ENCODE measurements at places on chromosomes 7 and 10.
A peak's percentile ranks its signal among the peaks of the same experiment; 100 is the strongest.

DNA sequence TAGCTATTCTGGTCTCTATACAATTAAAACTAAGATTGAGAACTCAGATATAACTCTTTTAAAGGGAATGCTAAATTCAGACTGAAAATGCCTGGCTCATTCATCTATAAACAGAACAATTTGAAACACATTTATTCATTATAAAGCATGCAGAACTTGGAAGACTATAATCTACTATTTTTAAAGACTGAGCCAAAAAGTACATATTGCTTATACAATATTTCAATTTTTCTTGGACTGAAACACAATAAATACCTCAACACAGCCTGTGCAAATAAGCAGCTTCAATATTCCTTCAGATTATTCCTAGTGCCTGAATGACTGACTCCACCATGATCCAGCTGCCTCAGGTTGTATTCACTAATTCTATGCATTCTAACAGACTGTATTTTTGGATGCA, 15.5 kb upstream of the PHYH start:
- no peak overlapping the region for H3K4me3 ChIP-seq
- no peak for DNase-seq
- H3K36me3 ChIP-seq: peaks cover 5% of the 10 kb centered on the region
- H3K4me1 ChIP-seq: no peaks in the 10 kb centered on the region
- no peak overlapping the region for H3K27ac ChIP-seq

GRCh38 chr7:73519867-73520672, 2.0 kb downstream of the BAZ1B start:
- H3K4me1 ChIP-seq: peaks cover 49% of the 10 kb centered on the region
- H3K27me3 ChIP-seq: no peaks in the 10 kb centered on the region
- peak; percentile 38 for DNase-seq
- peaks cover 47% of the 10 kb centered on the region for H3K36me3 ChIP-seq

- DNase-seq: no peak
- peaks cover 49% of the 10 kb centered on the region for H3K27me3 ChIP-seq
- no peak overlapping the region for H3K27ac ChIP-seq
- H3K4me1 ChIP-seq: peaks cover under 1% of the 10 kb centered on the region
- no peak overlapping the region for H3K4me3 ChIP-seq
Measured at GRCh38 chr10:101768791-101769170, 7.1 kb downstream of the FGF8 start.

- DNase-seq: no peak
- no peaks in the 10 kb centered on the region for H3K4me1 ChIP-seq
- no peak overlapping the region for H3K4me3 ChIP-seq
Measured at GRCh38 chr7:122602800-122603199, 96.1 kb downstream of the RNF133 start.

DNA sequence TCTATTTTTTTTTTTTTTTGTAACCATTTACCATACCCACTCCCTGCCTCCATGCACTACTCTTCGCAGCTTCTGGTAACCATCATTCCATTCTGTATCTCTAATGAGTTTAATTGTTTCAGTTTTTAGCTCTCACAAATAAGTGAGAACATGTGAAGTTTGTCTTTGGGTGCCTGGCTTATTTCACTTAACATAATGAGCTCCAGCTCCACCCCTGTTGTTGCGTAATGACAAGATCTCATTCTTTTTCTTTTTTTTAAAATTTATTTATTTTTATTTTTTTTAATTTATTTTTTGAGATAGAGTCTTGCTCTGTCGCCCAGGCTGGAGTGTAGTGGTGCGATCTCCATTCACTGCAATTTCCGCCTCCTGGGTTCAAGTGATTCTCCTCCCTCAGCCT, 142.3 kb upstream of the PCLO start:
- no peak overlapping the region for H3K4me3 ChIP-seq
- DNase-seq: no peak
- H3K27ac ChIP-seq: no peak overlapping the region
- no peaks in the 10 kb centered on the region for H3K4me1 ChIP-seq
- no peaks in the 10 kb centered on the region for H3K36me3 ChIP-seq
- no peaks in the 10 kb centered on the region for H3K27me3 ChIP-seq

DNA sequence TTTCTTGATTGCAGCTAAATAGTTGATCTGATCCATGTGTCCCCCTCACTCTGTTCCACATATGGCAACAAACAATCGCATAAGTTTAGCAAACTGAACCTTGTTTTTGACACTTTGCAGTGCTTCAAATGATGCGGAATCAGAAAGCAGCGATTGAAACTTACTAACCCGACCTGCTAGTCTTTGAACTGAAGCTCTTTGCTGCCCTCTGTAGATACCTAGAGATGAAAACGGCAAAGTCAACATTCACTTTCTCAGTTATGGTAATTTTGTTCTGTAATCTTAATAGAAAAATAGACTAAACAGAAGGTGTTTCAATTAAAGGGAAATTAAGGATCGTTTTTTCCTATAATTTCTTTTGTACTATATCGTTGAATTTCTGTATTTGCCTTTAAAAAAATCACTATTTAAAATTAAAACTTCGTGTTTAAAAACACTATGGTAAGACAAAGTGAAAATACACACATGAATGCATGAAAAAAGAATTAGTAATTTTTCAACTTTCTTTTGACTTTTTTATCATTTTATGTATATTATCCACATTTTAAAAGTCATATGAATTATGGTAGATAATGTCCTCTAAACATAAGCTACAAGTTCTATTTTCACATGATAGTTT, 276.5 kb downstream of the MAGI2 start:
- DNase-seq: no peak
- no peak overlapping the region for H3K4me3 ChIP-seq
- H3K4me1 ChIP-seq: no peaks in the 10 kb centered on the region
- no peak overlapping the region for H3K27ac ChIP-seq

- no peaks in the 10 kb centered on the region for H3K36me3 ChIP-seq
- H3K27ac ChIP-seq: no peak overlapping the region
- H3K27me3 ChIP-seq: no peaks in the 10 kb centered on the region
- H3K4me3 ChIP-seq: no peak overlapping the region
- no peaks in the 10 kb centered on the region for H3K4me1 ChIP-seq
Measured at GRCh38 chr10:121981346-121981745, 6.3 kb upstream of the NSMCE4A start.

DNA sequence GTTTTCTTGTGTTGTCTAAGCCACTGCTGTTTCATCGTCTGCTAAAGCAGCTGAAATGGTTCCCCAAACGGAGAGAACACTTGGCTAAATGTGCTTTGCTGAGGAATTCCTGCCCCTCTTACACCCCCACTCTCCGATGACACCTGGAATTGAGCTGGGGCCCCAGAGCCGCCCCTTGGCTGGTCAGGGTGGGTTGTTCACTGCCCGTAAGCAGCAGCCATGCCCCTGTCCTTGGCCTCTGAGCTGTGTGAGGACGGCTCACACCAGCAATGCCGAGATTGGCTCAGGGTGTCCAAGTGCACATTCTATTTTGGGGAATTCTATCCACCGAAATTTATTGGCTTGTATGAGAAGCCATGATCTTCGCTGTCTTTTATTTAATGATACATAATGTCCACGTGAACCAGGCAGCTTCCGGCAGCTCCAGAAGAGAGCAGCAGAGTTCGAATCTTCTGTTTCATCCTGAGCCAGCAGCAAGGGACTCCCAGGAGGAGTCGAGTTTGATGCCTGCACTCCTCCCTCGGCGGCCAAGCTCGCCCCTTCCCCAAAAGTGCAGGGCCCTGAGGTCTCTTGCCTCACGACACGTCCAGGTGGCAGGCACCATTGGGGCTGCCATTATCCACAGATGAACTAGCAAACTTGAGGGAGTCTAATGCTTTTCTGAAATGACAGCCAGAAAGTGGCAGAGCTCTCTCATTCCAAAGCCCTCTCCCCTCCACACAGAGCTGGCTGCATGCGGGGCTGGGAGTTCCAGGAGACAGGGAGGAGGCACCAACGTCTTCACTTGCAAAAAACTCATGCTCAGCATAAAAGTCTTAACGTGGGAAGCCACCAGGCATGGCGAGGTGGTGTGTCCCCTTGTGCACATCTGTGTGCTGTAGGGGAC, 114.0 kb downstream of the WDR37 start:
- H3K36me3 ChIP-seq: no peaks in the 10 kb centered on the region
- H3K4me3 ChIP-seq: no peak overlapping the region
- no peaks in the 10 kb centered on the region for H3K4me1 ChIP-seq
- H3K27ac ChIP-seq: no peak overlapping the region
- DNase-seq: no peak

DNA sequence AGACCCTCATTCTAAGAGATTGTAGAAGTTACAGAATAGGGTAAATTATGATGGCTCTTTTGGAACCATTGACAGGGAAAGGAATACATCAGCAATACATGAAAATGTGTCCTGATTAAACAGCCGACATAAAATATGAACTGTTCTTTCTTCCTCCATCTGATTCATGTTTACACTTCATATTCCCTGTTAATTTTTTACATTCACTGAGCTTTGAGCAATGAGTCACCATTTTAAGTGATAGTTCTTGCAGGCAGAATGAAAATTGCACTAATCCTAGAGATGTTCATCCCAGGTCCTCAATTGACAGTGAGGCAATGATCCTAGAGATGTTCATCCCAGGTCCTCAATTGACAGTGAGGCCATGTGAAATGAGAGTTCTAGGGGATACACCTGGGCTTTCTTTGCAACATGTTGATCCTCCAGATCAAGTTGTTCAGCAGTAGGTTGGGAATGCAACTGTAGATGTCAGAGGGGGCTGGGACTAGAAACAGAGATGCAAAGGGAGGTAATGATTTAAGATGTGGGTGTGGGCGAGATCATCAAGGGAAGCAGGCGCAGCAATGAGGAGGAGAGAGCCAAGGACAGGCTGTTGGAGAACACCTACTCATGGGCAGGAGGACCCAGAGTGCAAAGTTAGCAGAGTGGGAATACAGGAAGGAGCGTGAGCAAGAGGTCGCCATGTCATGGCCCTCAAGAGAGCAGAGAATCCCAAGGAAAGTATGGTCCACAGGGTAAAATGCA, 138.7 kb downstream of the ZNF365 start:
- DNase-seq: no peak
- H3K27ac ChIP-seq: no peak overlapping the region
- peaks cover 23% of the 10 kb centered on the region for H3K27me3 ChIP-seq
- no peaks in the 10 kb centered on the region for H3K36me3 ChIP-seq

DNA sequence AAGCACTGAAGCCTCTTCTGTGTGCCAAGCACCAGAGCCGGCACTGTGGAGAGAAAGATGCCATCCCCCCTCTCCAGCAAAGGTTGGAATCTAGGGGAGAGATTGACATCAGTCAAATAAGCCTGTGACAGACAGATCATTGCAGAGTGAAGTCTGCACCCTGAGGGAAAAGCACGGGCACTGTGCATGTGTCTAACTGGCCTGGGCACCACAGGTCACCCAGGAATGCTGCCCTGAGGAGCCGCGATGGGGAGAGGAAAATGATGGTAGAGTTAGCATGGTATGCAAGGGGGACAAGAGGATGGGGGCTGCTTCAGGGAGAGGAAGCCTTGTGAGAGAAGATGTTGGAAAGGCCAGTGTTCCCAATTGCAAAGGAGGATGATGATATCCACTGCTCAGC, 261.0 kb downstream of the GRID1 start:
- DNase-seq: no peak
- no peaks in the 10 kb centered on the region for H3K27me3 ChIP-seq
- H3K4me1 ChIP-seq: no peaks in the 10 kb centered on the region
- no peak overlapping the region for H3K4me3 ChIP-seq
- H3K36me3 ChIP-seq: no peaks in the 10 kb centered on the region
- H3K27ac ChIP-seq: no peak overlapping the region

DNA sequence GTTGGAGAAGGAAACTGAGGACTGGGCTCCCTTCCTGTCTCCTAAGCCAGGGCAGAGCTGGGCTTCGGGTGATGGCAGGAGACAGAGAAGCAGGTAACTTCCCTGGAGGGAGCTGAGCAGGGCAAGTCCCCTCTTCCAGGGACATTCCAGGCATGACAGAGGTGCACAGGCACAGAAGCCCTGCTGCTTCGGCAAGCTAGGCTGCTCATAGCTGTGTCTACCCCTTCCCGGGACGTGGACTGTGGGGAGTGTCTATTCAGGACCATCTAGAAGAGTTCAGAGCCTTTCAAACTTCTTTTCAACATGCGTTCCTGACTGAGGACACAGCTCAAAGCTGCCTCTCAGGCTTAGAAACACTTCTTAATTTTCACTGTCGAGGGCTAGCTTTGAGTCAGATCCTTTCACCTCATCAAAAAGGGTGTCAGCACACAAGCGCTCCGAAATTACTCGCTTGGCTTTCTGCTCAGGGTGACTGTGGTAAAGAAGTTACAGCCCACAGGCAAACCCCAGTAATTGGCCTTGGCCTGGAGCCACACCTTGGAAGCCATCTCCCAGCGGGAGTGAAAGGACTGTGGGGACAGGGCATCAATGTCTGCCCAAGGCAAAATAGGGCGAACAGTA, 63.7 kb upstream of the STEAP1B start:
- peak overlapping the region; percentile 64 for H3K27ac ChIP-seq
- peaks cover 8% of the 10 kb centered on the region for H3K36me3 ChIP-seq

DNA sequence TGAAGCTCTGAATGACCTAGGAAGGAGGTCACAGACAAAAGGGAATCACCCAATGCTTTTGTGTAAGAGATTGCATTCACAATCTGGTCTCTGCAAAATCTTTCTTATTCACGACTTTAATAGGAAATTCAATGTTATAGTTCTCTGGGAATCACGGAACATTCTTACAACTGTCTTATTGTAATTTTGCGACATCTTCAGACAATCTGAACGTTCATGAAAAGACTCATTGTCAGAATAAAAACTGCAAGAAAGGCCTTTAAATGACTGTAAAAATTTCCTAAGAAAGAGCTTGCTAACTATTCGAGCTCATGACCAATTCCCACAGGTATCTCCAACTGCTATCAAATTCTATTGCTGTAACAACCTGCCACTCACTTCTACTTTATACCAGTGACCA, 130.7 kb downstream of the DGKI start:
- no peak overlapping the region for H3K27ac ChIP-seq
- H3K36me3 ChIP-seq: no peaks in the 10 kb centered on the region
- H3K4me1 ChIP-seq: no peaks in the 10 kb centered on the region
- peaks cover 3% of the 10 kb centered on the region for H3K27me3 ChIP-seq

GRCh38 chr7:86644282-86645224, 844 bp downstream of the GRM3 start:
- DNase-seq: no peak
- H3K4me3 ChIP-seq: no peak overlapping the region
- H3K27ac ChIP-seq: no peak overlapping the region
- H3K27me3 ChIP-seq: peaks cover 19% of the 10 kb centered on the region

DNA sequence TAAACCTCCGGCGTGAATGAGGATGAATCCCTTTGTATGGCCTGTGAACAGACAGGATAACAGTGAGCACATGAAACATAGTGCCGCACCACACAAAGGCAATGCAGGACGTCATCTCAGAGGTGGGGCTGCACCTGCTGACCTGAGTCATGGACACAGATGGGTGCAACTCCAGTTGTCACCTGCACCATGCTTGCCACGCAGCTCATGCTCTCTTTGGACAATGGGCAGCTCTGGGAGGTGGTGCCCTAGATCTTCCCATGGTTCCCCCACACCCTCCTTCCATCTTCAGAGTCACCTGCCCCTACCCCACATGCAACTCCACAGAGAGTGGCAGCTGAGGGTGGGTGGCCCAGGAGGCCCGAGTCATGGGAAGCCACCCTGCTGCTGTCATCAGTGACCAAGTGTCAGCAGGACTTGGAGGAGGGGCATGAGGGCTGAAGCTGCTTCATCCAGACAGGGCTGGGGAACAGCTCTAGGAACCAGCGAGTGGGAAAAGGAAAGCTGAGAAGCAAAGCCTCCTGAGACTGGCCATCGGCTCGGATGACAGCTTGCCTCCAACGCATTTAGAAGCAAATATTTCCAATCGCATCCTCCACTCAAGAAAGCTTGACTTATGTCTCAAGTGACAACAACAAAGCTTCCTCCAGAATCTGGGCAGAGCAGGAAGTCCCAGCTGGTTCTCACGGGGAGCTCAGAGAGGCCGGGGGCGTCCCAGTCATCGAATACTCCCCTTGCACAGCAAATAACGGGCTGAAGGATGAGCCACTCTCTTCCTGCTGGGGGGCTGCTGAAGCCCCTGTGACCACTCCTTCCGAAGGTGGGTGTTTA, 27.1 kb downstream of the VIPR2 start:
- no peak for DNase-seq
- peaks cover 20% of the 10 kb centered on the region for H3K27me3 ChIP-seq

Measured in activated CD4-positive, alpha-beta memory T cell treated with anti-CD3 and anti-CD28 coated beads, Interleukin-2, amount 10 ng/mL, durations not matched to agents 7 days and 5 days (primary cell).